ENCODE measurements at places on chromosomes 4 and X. TPM values are rescaled to one million over a fixed set of nuclear protein-coding genes. Genes with fewer than 3 reads are reported as not detected.

ZNF185 gene
- 220 TPM for polyA plus RNA-seq

GPR50 gene
- polyA plus RNA-seq: 0.04 TPM

CSN1S1 gene
- not detected for polyA plus RNA-seq

PSMD10 gene
- polyA plus RNA-seq: 35.9 TPM

OTC gene
- 0.20 TPM for polyA plus RNA-seq

STEEP1 gene
- 6.9 TPM for polyA plus RNA-seq

RNF150 gene
- 0.41 TPM for polyA plus RNA-seq

IL9R gene
- 0.26 TPM for polyA plus RNA-seq

OPRPN gene
- polyA plus RNA-seq: not detected

NSUN7 gene
- 2.5 TPM for polyA plus RNA-seq

LRP2BP gene
- polyA plus RNA-seq: 0.31 TPM

ZAR1 gene
- not detected for polyA plus RNA-seq

VEGFD gene
- polyA plus RNA-seq: 0.56 TPM

VCX3A gene
- polyA plus RNA-seq: 0.49 TPM
